ENCODE measurements at places on chromosomes 3 and 15. TPM values are rescaled to one million over a fixed set of nuclear protein-coding genes. Genes with fewer than 3 reads are reported as not detected.

Gene TFRC
- 144 TPM for total RNA-seq

Gene ZCWPW2
- total RNA-seq, result 0.77 TPM

GRCh38 chr3:117266806-117267205 lies 557.2 kb downstream of the TUSC7 start:
- no peak overlapping the region for H3K27ac ChIP-seq
- DNase-seq, result no peak
- no peaks in the 10 kb centered on the region for H3K36me3 ChIP-seq
- H3K4me3 ChIP-seq, result no peak overlapping the region

- DNase-seq, result no peak
- no peaks in the 10 kb centered on the region for H3K4me1 ChIP-seq
Observed at GRCh38 chr3:30779686-30780287, 114.7 kb downstream of the GADL1 start.

DNA sequence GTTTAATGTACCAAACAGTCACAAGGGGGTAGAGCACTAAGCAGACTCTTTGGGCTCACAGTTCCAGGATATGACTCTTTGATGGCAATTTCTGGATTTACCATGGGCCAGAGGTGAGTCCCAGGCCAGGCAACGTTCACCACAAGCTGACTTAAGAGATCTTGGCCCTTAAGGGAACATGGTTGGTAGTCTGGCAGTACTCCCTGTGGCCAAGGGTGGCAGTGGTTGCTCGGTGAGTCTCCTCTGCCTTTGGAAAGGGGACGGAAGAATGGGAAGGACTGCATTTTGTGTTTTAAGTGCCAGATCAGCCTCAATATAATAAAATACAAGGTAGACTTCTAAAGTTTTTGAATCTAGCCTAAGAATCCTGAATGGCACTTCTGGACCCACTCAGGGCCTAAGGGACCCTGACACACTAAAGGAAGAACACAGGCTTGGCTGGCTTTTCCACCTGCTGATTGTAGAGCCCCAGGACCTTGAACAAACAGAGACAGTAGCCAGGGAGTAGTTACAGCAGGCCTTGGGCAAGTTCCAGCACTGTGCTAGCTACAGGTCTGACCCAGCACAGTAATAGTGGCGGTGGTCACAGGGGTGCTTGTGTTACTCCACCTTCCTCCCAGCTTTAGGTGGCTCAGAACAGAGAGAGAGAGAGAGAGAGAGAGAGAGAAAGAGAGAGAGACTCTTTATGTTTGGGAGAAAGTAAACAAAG lies 730.7 kb upstream of the ALCAM start:
- no peaks in the 10 kb centered on the region for H3K4me1 ChIP-seq
- no peak for DNase-seq
- no peaks in the 10 kb centered on the region for H3K36me3 ChIP-seq
- H3K4me3 ChIP-seq, result no peak overlapping the region
- no peaks in the 10 kb centered on the region for H3K27me3 ChIP-seq

DNA sequence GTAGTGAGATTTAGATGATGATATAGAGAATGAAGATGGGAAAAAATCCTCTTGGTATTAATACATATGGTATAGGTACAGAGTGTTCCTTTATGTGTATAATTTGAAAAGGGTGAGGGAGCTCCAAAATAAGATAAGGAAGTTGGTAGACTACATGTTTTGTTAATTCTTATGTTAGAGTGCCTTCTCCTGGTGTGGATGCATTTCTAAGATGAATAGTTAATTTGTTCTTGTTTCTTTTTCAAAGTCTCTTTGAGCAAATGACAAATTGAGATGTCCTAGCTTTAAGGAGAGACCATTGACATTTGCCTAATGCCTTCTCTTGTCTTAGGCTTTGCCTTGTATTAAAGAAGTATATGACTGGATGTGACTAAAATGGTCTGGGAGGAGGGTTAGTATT lies 34.1 kb downstream of the AKAP13 start:
- peaks cover 18% of the 10 kb centered on the region for H3K4me1 ChIP-seq
- no peaks in the 10 kb centered on the region for H3K27me3 ChIP-seq
- H3K4me3 ChIP-seq, result no peak overlapping the region

- H3K27me3 ChIP-seq, result no peaks in the 10 kb centered on the region
Observed at GRCh38 chr3:189967254-189967865, 153.3 kb downstream of the P3H2 start.

DNA sequence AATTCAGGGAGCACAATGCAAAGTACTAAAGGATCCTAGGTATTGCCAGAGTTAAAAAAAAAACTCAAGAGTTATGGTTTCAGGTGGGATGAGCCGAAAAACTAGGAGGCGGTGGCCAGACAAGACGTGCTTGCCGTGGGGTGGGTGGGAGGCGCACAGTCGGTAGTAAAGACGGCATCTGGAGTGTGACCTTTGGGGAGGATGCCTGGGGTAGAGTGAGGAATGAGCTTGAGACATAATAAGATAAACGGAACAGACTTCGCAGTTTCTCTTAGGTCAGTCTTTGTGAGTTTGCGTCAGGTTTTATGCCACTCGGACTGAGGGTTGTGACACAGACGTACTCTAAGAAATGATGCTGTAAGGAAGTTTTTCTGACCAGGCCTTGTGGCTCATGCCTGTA lies 139.6 kb downstream of the LRRK1 start:
- no peak overlapping the region for H3K27ac ChIP-seq
- no peak overlapping the region for H3K4me3 ChIP-seq
- no peaks in the 10 kb centered on the region for H3K4me1 ChIP-seq
- no peaks in the 10 kb centered on the region for H3K27me3 ChIP-seq
- no peak for DNase-seq

GRCh38 chr3:48367201-48367600 lies 4.8 kb upstream of the FBXW12 start:
- no peak for DNase-seq
- H3K4me1 ChIP-seq, result no peaks in the 10 kb centered on the region
- no peaks in the 10 kb centered on the region for H3K27me3 ChIP-seq
- no peak overlapping the region for H3K27ac ChIP-seq

All from naive thymus-derived CD4-positive, alpha-beta T cell (primary cell).